ENCODE measurements at places on chromosomes 16 and 17. TPM values are rescaled to one million over a fixed set of nuclear protein-coding genes. Genes with fewer than 3 reads are reported as not detected.
A peak's percentile ranks its signal among the peaks of the same experiment; 100 is the strongest.

Gene SETD1A
- total RNA-seq, result 25.5 TPM

Gene AIPL1
- not detected for total RNA-seq

GRCh38 chr16:88815901-88816589, 4.3 kb upstream of the APRT start:
- peak; percentile 73 for DNase-seq
- H3K27ac ChIP-seq, result no peak overlapping the region
- peaks cover 6% of the 10 kb centered on the region for H3K4me1 ChIP-seq
- no peaks in the 10 kb centered on the region for H3K27me3 ChIP-seq

DNA sequence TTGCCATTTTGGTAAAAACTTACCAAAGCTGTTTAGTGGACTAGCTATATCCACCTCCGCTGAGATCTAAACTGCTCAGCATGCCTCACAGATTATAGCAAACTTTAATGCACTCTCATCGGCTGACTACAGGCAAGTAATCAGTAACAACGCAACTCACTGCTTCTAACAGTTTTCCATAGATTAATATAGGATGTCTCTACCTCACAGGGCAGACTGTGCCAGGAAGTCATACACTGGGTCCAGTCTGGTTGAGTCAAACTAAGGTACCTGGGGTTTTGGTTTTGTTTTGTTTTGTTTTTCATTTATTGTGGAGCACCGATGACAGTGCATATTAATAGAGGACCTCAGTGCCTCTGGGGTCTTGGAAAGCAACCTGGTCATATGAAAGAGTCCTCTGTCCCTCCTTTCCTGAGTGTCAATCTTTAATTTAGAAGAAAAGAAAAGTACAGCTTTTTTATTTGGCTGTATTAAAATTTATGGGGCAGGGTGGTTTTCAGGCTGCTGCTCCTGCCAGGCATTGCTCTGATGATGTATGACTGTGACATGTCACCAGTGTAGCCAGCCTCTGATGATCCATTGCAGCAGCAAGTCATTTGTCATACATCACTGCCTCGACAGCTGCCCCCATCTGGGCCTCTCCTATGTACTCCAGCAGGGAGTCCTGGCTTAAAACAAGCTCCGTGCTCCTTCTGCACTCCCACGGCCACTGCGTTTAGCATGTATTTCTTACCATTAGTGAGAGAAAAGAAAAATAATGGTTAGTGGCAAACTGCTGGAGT, 854.1 kb downstream of the KCNJ2 start:
- no peak overlapping the region for H3K4me3 ChIP-seq
- no peaks in the 10 kb centered on the region for H3K36me3 ChIP-seq
- no peaks in the 10 kb centered on the region for H3K27me3 ChIP-seq
- H3K4me1 ChIP-seq, result no peaks in the 10 kb centered on the region
- no peak overlapping the region for H3K27ac ChIP-seq

Gene TBX6
- total RNA-seq, result 4.2 TPM

- H3K27ac ChIP-seq, result no peak overlapping the region
- H3K27me3 ChIP-seq, result no peaks in the 10 kb centered on the region
- DNase-seq, result no peak
- no peak overlapping the region for H3K4me3 ChIP-seq
These were observed 334.9 kb upstream of the MON1B start for GRCh38 chr16:76856112-76856511.

DNA sequence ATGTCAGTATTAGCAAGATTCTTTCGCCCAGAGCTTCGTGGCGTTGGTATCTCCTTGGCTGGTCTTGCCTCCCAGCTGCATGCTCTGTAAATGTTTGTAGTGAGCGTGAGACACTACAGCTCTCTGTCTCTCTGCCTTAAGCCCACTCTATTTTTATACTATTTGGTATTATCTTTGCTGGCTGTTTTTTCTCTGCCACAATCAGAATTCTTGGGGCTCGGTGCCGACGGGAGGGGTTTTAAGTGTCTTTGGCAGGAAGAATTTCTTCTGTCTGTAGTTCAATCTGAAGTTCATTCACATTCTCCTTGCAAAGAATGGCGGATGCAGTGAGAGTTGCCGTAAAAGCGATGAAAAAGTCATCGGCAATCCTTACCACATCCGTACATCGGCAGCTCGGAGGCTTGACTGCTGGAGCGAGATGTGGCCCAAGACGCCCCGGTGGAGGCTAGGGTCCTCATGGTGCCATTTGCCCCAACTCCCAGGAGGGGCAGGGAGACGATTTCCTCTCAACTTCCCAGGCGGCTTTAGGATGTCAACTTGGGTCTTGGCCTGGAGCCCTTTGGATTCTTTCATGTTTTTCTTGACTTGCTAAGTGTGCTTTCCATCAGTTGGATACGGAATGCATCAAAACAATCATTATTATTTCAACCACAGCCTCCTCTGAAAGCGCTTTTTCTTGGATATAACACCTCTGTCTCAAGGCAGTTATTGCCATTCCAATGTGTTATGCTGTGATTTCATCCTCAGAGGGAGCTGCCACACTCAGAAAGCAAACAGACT, 132.3 kb upstream of the SDK2 start:
- no peak for DNase-seq
- H3K4me1 ChIP-seq, result no peaks in the 10 kb centered on the region
- no peaks in the 10 kb centered on the region for H3K27me3 ChIP-seq
- H3K4me3 ChIP-seq, result no peak overlapping the region
- H3K36me3 ChIP-seq, result no peaks in the 10 kb centered on the region

- no peak for DNase-seq
- H3K4me3 ChIP-seq, result no peak overlapping the region
- no peak overlapping the region for H3K27ac ChIP-seq
- H3K36me3 ChIP-seq, result no peaks in the 10 kb centered on the region
- H3K4me1 ChIP-seq, result no peaks in the 10 kb centered on the region
These were observed 562.0 kb upstream of the GOT2 start for GRCh38 chr16:59295993-59296736.

Gene KRT12
- not detected for total RNA-seq
